ENCODE measurements at places on chromosomes 1 and 21.

DNA sequence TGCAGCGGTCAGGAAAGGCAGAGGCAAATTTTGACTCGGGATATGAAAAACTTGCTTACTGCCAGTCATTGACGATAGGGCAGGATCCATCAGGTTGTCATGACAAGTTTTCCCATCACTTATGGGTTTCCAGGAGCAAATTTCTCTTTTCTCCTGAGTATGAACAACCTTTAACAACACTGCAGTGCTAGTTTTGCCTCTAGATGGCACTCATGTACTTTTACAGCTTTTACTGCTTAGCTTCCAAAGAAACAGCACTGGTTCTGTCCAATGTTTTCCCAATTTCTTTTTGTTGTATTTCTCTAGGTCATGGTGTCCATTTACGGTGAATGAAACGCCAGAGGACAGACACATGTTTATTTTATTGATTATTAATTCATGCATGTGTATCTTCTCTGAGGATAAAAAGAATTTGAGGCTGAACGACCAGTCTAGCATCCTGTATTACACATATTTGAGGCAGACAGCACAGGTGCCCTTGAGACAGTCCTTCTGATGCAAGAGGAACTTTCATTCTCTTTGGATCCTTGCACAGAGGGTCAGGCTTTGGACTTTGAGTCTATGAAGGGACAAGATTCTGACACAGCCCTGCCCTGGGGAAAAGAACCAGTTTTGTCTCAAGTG is 112.3 kb upstream of the TRABD2B start:
- no peak for DNase-seq

DNA sequence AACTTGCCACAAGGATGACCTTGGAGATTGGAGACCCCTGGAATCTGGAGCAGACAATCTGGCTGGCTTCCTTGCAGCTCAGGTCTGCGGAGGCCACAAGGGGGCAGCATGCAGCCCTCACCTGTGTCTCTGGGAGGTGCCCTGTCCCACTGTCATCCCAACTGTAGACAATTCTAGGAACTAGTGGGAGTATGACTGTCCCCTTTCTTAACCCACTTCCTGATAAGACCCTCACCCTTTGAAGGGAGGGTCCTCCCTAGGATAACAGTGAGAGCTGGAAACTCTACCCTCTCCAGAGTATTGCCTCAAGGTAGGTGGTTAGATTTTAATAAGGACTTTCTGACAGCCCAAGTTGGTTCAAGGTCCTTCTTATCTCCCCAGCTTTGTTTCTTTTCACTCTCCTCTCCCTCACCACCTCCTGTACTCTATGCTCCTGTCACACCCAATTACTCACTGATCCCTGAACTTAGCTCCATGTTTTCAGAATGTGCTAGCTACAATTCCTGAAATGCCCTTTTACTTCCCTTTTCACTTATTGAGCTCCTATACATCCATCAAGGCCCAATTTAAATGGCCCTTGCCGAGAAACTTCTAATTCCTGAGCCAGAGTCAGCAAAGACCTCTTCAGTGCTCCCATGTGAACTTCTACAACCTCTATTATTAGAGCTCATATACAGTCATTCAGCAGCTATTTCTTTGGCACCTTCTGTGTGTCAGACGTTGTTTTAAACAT is 9.2 kb upstream of the KCNQ4 start:
- DNase-seq = peak; percentile 63

DNA sequence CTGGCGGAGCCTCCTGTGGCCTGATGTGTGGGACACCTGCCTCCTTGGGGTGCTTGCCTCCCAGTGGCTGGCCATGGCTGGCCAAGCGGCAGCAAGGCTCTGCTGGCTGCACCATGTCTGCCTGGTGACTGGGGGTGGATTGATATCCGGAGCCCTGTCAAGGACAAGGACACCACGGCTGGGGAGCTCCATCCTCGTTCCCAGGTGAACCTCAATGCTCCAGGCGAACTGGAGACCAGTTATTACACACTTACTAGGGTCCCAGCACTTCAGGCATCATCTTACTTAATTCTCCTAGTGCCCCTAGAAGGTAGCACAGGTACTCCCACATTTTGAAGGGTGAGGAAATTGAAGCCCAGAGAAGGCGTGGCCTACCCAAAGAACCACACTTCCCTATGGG is 15.2 kb downstream of the SPATA21 start:
- DNase-seq = no peak

DNA sequence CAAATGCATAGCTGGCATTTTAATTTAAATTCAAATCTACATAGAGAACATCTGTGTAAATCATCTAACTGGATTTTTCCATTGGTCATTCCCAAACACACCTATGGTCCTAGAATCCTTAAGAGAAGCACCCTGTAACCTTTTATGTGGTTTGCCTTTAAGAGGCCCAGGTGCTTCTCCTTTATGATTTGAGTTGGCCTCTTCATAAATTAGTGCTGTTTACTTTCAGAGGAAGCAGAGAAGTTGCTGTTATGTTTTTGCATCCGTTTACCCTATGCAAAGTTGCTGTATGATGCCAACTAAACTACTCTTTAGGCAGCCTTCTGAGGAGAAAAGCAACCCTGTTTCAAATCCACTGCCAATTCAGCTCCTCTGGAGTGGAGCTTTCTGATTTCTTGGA is 193.8 kb downstream of the HS2ST1 start:
- no peak for DNase-seq

DNA sequence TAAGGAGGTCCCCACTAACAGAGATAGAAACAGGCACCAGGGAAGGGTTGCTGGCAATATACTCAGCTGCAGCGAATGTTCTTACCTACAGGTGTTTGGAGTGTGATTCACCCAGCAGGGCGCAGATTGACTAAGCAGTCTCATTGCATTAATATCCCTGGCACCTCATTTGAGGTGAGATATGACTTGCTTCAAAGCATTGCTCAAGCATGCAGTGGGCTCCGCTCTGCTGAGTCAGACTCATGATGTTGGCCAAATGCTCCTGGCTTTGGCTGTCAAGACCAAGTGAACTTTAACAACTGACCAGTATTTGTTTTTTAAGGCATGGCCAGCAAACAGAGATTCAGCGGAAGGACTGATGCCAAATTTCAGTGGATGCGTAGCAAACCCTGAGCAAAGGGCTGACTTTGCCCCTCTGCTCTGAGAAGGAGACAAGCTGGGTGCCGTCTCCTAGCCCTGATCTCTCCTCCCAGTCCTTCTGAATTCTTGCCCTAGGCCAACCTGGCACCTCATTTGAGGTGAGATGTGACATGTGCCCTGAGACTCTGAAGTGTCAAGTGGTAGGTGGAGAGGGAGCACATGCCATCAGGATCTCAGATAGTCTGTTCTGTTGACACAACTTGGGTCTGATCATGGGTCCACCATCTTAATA is 187.1 kb upstream of the COA6 start:
- DNase-seq = no peak

DNA sequence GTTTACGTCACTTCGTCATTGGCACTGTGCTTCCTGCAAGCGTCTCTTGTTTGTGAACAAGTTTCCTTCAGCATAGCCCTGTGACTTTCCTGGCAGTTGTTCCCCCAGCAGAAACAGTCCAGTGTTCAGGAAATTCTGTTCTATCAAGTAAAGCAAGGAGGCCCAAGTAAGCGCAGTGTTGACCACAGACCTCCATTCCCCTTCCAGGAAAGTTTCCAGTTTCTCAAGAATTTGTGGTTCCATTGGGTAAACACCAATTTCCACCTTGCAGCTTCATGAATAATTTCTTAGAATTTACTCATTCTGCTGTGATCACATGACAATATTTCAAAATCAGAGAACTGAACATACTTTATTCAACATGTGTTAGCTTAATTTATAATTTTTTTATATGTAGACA is 88.5 kb upstream of the ETV3 start:
- no peak for DNase-seq

DNA sequence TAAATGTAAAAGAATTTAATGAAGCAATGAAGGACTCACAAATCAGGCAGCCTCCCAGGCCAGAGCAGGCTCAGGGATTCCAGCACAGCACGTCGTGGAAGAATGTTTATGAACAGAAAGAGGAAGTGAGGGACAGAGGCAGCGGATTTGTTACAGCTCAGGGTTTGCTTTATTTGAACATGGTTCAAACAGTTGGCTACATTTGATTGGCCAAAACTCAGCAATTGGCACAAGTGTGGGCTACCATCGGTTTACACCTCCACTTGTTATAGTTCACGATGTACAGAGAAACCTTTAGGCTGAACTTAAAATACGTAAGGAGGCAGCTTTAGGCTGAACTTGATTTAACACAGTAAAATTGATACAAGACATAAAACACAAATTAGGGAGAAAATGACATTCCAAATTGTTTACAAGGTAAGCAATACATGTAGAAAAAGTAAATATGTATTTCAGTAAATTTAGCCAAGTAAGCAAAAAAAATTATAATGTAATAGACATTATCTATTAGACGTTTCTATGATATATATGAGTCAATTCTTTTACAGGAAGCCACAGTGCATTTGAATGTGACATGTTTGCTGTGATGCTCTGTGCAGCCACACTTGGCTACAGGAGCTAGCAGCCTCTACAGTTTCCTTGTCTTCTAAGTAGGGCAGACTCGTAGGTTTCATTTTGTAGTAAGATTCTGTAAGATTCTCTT is 126.5 kb downstream of the ADSS2 start:
- no peak for DNase-seq

- no peak for DNase-seq
Measured at GRCh38 chr1:17772615-17773212, 17.6 kb downstream of the ACTL8 start.

DNA sequence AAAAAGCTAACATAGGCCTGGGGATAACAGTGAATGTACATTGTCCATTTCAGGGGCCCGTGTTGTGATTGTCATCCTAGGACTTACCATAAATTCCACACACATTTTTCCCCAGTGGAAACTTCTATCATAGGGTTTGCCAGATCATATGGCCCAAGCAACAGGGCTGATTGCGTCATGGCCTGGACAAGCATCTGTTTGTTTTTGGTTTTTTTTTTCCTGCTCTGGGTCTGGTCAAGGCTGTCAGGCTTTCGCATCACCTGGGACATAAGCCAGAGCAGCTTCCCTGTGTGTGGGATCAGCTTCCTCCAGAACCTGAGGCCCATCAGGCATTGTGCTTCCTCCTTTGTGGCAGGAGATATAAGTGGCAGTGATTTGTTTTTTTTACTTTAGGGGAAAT is 598.5 kb upstream of the USP24 start:
- DNase-seq = no peak

- DNase-seq = no peak
Measured at GRCh38 chr21:36962098-36962780, 4.2 kb downstream of the HLCS start.

DNA sequence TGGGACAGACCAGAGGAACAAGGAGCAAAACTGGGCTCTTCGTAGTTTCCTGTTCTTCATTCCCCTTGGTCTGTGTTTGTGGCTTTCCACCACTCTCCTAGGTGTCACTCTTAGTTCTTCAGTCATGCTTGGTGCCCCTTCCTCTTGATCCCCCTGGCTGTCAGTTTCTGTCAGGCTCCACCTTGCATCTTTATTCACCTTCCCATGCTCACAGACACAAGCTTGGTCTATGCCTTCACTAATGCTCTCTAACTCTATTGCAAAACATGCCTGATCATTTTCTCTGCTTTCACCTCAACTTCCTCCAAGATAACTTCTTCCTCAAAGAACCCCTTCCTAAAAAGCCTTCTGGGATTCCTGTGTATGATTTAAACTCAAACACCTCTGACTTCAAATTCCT is 122.9 kb downstream of the GLUL start:
- no peak for DNase-seq

- no peak for DNase-seq
Measured at GRCh38 chr1:99811747-99812146, 38.4 kb upstream of the AGL start.

GRCh38 chr1:211182746-211183145 is 48.8 kb upstream of the KCNH1 start:
- no peak for DNase-seq

- DNase-seq = no peak
Measured at GRCh38 chr1:108598340-108598739, 38.4 kb downstream of the EEIG2 start.

All from GM13977 (cell line).